ENCODE measurements at places on chromosomes 2 and 18.

GRCh38 chr2:173053043-173053699, 22.5 kb upstream of the MAP3K20 start:
- DNase-seq, result no peak

- DNase-seq, result no peak
These were observed 72.6 kb downstream of the TRABD2A start for GRCh38 chr2:84808279-84808678.

GRCh38 chr2:185970148-185970852, 231.7 kb downstream of the FSIP2 start:
- peak; percentile 4 for DNase-seq

GRCh38 chr2:216363221-216363620, 9.1 kb downstream of the MARCHF4 start:
- DNase-seq, result no peak

GRCh38 chr2:153105829-153106578, 372.6 kb downstream of the RPRM start:
- no peak for DNase-seq

DNA sequence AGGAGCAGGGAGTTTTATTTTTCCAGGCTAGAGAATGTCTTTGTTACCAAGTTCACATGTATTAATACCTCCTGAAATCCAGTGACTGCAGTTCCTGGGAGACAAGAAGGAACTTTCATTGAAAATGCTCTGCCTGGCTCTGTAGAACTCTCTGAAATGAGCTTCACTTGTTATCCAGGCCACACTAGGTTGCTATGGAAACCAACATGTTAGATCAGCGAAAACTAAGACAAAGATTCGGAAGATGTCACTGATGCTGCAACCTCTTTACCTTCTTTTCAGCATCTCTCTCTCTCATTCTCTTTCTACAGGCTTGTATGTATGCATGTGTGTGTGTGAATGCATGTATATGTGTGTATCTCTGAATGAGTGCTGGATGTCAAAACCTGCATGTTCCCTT, 218.5 kb downstream of the TRIB2 start:
- no peak for DNase-seq

DNA sequence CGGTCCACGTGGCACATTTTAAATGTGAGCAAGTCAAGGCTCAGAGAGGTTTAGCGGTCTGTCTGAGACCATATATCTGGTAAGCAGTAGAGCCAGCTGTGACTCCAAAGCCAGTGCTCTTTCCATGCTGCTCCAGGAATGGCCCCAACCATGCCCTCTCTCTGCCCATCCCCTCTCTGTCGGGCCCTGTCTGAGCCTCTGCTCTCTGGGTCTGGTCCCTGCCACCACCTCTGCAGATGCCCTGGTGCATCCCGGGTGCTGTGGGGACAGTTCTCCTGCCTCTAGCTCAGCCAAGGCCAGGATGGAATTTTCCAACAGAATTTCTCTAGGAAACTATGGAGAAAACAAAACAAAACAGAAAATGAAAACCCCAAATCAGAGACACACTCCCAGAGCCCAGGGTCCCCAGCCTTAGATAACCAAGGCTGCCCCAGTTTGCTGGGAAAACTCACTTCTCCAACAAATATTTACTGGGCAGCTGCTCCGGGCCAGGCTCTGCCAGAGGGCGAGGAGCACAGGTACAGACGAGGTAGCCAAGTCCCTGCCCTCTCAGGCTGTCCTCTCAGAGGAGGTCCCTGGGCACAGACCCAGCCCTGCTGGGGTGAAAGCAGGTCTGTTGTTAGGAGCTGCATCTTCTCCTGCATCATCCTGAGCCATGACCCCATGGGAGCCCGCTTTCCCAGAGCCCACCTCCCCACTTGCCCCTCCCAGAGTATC, 9.2 kb downstream of the ADRA2B start:
- no peak for DNase-seq

- no peak for DNase-seq
These were observed 7.5 kb upstream of the SERPINB13 start for GRCh38 chr18:63579616-63580015.

- no peak for DNase-seq
These were observed 19.6 kb downstream of the RSAD2 start for GRCh38 chr2:6896930-6897759.

DNA sequence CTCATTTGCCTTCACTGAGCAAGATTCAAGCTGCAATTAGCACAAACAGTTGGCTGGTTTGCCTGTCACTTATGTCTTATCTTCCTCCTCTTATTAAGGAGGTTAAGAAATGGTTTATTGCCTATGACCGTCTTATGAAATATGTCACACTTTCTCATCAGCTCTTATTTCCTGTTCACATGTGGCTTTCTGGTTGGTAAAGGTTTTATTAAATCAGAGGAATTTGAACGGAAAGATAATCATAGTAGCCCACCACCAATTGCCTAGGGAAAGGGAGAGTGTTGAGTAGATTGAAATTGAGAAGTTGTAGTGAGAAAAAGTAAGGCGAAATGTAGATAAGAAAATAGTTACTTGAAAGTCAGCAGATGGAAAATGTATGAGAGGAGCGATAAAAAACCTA, 4.2 kb upstream of the IL1R1 start:
- DNase-seq, result no peak

DNA sequence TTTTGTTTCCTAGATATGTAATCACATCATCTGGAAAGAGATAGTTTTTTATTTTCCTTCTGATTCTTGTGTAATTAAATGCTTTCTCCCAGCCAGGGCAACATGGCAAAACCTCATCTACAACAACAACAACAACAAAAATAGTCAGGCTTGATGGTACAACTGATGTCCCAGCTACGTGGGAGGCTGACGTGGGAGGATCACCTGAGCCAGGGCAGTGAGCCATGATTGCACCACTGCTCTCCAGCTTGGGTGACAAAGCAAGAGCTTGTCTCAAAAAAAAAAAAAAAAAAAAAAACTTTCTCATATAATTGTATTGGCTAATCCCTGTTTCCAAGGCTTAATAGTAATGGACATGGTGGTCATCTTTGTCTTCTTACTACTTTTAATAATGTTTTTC, 26.4 kb upstream of the PGAP1 start:
- no peak for DNase-seq

GRCh38 chr2:23366720-23367119, 18.3 kb upstream of the KLHL29 start:
- DNase-seq, result no peak

DNA sequence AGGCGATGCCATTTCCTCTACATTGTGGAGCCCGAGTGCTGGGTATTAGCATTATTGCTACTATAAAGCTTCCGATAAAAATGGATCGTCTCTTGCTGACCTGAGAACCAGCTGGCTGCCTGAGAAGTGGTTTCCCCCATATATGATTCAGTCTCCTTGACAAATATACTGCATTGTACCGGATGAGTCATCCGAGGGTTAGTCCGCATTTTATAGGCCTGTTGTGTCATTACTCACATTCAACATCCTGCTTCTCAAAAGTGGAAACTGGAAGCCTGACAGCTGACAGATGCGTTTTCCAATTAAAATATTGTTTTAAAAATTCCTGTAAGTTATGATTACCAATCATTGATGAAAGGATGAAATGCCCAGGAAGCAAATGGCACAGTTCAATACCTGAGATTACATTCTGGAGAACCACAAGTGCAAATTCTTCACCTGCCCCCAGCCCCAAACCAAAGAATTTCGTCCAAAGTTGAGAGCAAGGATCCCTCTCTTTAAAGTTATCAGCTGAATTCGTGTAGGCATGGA, 65.7 kb downstream of the SPRED2 start:
- peak; percentile 67 for DNase-seq

DNA sequence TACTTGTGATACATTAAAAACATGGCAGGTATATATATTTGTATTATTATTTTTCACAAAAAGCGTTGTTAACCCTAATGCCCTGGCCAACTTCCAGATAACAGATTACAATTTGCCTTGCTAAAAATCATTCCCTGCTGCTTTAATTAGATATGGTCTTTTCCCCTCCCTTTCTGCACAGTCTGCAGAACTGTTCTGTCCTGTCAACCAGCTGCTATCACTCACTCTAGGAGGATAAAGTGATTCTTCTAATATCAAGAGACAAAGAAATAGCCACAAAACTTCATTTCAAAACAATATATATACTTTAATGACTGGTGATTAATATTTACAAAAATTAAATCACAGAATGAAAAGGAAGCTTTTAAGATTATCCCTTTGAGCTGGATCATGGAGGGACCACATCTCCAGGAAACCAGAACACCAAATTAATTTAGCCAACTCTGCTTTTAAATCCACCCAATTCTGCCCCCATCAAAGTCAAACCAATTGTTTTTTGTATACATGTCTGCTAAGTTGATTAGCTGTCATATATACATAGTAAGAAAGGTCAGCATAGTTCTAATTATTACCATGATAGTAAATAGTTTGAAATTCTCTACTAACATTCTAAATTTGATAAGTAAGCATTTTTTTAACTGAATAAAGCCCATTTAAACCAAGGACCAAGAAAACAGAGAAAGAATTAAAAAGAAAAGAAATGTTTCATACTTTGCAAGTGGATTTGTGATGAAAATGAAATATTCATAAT, 55.7 kb downstream of the RND3 start:
- DNase-seq, result no peak

DNA sequence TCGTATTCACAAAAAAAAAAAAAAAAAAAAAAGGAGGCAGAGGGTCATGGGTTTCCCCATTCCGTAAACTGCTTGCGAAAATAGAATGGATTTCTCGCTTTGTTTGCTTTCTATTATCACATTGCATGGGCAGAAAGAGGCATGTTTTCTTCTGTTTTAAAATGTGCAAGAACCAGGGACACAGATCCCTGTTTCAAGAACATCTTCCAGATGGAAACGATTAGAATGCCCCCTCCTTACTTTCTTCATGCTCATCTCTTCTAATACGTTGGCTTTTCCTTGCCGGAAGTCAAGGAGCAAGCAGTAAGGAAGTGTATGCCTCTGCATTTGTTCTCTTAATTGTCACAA, 51.0 kb upstream of the ZNF516 start:
- DNase-seq, result no peak

GRCh38 chr18:48670751-48671560, 132.1 kb downstream of the CTIF start:
- no peak for DNase-seq

- DNase-seq, result peak; percentile 97
These were observed 10.0 kb upstream of the PROC start for GRCh38 chr2:127408004-127408806.

GRCh38 chr2:69961496-69961895, at the start of gene ASPRV1:
TSS of gene ASPRV1 (minus strand) at chr2:69961631. CDS start at chr2:69961436, 195 bp downstream.
- DNase-seq, result no peak

DNA sequence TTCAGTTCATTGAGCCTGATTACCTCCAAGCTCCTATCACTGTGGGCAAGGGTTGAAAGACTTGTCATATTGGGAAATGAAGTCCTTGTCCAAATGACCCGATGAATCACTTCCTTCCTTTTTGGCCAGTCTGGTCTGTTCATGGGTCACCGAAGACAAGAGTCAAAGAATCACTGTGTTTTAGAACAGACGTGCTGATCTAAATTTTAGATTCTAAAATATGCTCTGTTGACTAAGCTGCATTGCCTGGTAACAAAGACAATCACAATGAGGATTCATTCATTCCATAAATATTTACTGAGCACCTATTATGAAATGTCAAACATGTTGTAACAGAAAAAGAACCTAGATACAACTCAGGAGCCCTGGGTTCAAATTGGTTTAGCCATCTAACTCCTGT, 99.4 kb upstream of the RND3 start:
- DNase-seq, result peak; percentile 21

DNA sequence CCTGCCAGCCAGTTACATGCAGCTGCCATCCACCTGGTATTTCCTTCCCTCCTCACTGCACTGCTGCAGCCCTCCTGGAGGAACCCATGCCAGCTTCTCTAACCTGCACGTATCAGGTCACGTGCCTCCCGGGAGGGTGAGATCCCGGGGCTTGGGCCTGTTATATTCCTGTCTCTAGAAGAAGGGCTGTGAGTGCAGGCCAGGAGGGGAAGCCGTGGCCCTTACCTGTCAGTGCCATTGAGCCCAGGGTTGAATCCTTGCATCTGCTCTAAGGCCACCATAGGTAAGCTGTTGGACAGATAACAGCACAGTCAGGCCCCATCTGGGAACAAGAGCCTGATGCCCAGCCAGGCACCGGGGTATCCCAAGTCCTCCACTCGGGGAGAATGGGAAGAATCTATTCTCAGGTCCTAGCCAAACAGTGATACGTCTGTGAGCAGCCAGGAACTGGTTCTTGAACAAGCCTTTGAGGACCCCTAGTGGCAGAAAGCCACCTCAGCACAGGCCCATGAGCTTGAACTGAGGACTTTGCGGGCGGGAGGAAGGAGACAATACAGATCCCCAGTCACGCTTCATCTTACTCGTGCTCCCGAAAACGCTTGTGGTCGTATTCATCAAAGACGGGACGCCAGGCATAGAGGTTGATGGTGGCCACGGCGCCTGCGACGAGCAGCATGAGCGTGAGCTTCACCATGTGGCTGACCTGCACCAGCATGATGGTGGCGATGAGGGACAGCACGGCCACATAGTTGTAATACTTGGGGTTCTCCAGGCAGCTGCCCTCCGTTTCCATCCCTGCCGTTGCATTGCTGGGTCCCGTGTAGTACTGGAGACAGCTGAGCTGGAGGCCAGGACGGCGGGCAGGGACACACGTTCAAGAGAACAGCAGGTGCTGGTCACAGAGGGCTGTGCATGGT, 34.4 kb downstream of the CENPO start:
- DNase-seq, result peak; percentile 74

DNA sequence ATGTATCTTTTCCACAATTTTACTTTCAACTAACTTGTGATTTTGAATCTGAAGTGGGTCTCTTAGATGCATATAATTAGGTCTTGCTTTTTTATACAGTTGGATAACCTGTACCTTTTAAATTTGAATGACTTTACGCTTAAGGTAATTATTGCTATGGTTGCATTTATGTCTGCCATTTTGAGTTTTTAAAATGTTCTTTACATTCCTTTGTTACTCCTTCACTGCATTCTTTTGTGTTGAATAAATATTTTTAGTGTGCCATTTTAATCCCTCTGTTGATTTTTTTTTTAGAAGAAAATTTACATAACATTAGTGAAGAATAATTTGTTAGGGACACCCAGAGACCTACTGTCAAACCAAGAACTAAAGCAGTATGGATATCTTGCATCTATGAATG, 65.3 kb downstream of the BIRC6 start:
- DNase-seq, result no peak

- peak; percentile 46 for DNase-seq
These were observed 21.6 kb downstream of the METAP1D start for GRCh38 chr2:172021074-172021931.

GRCh38 chr18:10564975-10565773, 39.3 kb downstream of the NAPG start:
- DNase-seq, result no peak
